ENCODE measurements at places on chromosomes 3 and 15.

DNA sequence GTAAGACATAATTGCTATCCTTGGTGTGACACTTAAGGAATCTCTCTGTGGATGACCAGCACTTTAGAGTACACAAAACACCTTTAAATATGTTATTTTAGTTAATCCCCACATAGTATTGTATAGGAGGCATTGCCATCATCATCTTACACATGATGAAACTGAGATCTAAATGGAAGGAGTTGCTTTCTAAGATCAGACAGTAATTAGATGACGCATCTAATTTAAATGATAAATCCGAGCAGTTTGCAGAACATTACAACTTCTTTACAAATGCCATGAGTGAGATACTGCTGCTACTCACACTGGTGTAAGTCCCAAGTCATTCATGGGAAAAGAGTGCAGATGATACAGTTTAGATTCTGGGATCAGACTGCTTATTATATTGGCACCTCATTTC lies 431.9 kb downstream of the MFSD1 start:
- no peak for DNase-seq

- no peak for DNase-seq
Observed at GRCh38 chr3:24264748-24265158, 229.9 kb downstream of the THRB start.

GRCh38 chr3:5133239-5134018 lies 11.3 kb downstream of the ARL8B start:
- no peak for DNase-seq

DNA sequence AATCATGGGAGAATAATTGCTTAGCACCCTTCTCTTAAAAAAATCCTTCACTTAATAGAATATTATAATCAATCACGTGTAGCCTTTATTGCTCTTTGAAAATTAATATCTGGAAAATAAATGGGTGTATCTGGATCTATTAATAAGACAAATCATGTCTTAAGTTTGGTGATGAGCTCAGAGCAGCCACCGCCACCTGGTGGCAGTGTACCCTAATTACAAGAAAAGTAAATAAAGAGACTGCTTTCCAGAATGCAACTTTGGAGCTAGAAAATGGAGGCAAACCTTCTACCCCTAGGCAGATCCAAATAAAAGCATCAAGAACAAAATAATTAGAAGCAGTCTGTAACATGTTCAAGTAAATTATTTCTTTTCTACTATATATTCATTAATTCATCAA lies 43.5 kb downstream of the EPHB1 start:
- no peak for DNase-seq

DNA sequence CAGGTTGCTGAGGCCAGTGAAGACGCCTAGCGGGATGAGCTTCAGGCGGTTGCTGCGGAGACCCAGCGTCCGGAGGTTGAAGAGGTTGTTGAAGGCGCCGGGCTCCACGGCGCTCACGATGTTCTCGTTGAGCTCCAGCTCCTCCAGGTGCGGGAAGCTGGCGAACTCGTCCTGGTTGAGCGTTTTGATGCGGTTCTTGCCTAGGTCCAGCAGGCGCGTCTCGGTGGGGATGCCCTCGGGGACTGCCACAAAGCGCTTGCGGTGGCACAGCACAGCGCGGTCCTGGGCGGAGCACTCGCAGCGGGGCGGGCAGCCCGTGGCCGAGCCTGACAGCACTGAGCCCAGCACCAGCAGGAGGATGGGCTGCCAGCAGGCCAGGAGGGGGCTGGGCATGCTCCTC lies 17.2 kb downstream of the LINGO1 start:
- no peak for DNase-seq

DNA sequence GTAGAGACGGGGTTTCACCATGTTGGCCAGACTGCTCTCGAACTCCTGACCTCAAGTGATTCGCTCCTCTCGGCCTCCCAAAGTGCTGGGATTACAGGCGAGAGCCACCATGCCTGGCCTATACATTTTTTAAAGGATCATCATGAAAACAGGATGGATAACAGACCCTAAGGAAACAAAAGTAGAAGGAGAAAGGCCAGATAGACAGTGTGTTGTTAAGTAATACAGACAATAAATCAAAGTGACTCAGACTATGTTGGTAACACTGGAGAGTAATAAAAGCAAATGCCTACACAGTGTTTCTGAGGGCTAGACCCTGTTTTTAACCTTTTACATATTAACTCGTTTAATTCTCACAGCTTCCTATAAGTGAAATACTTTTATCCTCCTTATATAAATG lies 133.8 kb upstream of the MCTP2 start:
- DNase-seq: no peak

DNA sequence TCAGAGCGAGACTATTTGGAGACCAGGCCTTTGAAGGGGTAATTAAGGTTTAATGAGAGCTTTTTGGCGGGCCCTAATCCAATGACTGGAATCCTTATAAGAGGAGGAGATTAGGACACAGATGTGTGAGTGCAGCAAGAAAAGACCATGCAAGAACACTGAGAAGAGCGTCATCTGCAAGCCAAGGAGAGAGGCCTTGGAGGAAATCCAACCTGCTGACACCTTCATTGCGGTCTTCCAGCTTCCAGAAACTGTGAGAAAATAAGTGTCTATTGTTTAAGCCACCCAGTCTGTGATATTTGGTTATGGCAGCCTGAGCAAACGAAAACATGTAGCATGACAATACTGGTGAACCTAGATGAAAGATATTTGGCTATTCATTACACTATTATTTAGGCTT lies 23.0 kb upstream of the MUSTN1 start:
- DNase-seq: no peak

Data from NCI-H1092 (cell line).